ENCODE measurements at places on chromosomes 4 and X.

DNA sequence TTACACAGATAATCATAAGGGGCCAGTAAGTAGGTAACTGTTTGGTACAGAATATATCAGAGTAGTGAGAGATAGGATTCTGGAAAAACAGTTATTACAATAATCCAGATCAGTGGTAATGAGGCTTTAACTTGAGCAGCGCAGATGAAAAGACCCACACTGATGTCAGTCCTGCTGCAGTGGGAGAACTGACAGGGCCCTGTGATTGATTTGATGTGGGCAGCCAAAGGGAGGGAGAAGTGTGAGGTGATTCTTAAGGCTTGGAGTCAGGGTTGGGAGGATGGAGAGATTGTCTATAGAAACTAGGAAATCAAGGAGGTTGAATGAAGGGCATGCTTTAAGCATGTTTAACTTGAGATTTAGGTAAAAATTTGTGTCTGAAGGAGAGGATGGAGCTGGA is 161.4 kb downstream of the VSIG4 start:
- no peak for DNase-seq

- DNase-seq: no peak
Measured at GRCh38 chr4:113169368-113169767, 119.9 kb downstream of the ANK2 start.

GRCh38 chr4:36267486-36268268 is 13.7 kb upstream of the DTHD1 start:
- DNase-seq: no peak

DNA sequence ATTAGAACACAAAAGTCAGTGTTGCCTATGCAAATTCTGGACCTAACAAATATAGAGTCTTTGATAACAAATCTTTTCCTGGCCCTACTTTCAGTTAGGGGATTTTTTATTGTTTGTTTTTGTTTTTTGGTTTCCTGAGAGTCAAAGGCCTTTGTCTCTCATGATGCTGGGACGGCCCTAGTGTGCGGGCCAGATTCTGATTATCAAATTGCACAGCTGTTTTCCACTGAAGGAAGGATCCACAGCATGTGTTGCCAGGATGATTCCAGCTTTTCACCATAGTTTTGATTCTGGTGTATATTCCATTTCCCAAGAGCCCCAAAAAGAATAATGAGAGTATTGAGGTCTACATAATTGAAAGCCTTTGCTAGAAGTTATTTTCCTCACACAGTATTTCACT is 248.2 kb downstream of the CAMK2D start:
- DNase-seq: no peak

DNA sequence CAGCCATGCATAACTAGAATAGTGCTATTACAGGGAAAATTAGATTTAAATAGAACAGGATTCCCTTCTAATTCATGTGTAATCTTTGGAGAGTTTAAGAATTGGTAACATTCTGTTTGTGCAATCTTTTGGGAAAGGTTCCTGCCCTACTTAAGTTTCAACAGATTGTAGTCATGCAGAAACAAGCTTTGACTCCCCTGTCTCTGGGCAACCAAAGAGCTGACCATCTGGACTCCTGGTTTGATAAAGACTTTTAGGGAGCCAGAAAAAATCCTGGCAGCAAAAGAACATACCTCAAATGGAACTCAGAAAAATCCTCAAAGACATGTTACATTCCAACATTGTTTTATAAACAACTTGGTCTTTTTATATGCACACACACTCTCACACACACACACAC is 191.1 kb upstream of the NEIL3 start:
- no peak for DNase-seq

DNA sequence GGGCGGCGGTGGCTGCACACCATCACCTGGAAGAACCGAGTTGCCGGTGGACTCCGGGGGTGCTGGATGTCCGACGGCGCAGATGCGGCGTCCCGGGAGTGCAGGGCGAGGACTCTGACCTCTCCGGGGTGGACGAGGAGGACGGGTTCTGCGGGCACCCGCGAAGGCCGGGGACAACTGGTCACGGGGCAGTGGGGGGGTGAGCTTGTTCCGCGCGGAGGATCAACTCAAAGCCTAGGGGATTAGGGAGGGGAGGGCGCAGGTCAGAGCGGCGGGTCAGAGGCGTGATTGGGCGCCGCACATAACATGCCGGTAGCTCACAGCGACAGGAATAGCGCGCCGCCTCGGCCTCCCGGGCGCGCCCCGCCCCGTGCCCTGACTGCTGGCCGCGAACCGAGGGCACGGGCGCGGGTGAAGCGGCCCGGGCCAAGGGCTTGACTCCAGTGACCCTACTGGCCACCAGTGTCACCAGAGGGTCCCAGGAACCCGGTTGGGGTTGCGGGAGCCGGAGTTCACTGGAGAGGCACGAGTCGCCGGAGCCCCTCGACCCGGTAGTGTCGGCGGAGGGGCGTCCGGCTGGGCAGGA is at the start of gene KLHL34:
Gene KLHL34, minus strand, starts transcription at position 179 of the 586 bp plus-strand sequence. CDS start 542 bp downstream, outside the sequence.
- no peak for DNase-seq

DNA sequence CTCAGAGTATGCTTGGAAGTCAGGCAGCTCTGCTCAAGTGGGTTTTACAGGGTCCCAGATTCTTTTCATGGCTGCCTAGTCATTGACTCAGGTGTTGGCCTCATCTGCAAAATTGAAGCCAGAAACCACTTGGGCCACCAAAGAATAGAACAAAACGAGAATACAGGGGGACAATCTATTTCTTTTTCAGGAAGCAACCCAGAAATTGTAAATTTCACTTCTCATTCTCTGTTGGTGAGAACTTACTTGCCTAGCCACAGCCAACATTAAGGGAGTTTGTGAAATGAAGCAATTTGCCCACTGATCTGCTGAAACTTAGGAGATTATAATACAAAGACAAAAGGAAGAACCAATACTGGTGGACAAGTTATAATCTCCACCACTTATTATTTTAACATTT is 8.6 kb upstream of the TKTL2 start:
- DNase-seq: no peak

GRCh38 chrX:138487866-138488265 is 223.7 kb downstream of the FGF13 start:
- DNase-seq: no peak

GRCh38 chr4:110617646-110618580 is 5.0 kb downstream of the PITX2 start:
- no peak for DNase-seq

DNA sequence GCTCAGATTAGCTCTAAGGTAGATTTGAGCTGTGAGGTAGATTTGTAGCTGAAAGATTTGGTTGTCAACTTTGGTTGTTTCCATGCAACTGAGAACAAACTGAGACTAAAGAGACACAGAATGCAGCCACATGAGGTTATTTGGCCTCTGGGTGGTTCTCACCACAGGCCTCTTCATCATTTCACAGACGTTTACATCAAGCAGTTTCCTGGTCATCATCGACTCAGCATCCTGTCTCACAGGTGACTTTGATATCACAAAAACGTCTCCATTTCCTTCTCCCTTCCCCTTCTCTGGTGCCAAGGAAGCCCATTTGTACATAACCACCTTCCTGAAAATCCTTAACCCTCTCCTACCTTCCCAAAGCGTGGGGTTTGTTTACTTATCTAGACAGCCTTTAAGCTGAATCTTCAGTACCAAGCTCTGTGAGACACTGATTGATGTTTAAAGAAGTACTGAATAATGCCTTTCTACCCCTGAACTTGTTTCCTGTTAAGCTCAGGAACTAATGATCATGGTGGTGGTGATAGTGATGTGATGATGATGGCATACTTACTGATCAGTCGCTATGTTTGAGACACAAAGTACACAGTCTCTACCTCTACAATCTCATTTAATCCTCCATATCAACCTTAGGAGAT is 81.9 kb downstream of the FAM114A1 start:
- DNase-seq: no peak
